ENCODE measurements at places on chromosomes 12 and 14.

DNA sequence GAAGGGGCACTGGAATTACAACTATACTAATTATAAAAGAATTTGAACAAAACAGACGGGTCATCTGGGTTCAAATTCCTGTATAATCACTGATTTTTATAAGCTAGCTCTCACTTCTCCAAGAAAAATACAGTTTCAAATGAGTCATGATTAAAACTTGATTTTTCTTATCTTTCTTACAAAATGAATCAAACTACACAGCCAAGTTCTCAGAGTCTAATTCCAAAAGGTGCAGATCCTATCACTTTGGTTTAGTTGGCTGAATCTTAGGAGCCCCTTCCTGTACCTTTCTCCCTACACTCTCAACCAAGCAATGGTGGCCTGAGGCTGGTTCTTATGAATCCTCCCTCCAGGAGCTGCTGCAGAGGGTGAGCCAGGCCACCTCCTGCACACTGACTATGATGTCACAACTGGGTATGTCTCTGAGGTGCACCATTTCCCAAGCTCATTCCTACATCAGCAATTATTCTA, 43.8 kb upstream of the BMP4 start:
- no peak for DNase-seq

GRCh38 chr12:56042843-56043242, 1.1 kb downstream of the RPS26 start:
- DNase-seq: no peak

DNA sequence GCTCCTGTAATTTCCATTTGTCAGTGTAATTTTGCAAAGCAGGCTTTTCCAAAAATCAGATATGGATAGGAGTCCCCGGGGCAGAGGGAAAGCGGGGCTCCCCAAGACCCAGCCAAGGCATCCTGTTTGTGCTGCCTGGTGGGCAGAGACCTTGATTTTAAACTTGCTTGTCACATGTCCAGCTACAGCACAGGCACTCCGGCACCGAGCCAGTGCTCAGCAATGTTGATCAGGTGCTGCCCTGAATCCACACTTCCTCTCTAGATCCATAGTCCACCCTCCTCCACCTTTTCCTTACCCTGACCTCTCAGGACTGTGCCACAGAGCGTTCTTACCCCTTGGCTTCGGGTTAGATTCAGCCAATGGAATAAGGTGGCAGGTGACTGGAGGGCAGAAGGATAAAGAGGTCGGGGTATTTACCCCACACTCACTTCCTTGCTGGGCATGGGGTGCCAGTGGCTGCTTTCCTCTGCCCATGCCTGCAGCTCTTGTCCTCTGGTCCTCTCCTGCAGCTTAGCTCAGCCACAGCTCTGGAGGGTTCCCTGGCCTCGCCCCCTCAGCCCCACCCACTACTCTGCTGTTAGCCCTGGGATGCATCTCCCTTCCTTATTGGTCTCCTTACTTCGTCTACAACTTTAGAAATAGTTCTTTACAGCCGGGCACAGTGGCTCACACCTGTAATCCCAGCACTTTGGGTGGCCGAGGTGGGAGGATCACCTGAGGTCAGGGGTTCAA, 80.1 kb downstream of the IRF2BPL start:
- no peak for DNase-seq

DNA sequence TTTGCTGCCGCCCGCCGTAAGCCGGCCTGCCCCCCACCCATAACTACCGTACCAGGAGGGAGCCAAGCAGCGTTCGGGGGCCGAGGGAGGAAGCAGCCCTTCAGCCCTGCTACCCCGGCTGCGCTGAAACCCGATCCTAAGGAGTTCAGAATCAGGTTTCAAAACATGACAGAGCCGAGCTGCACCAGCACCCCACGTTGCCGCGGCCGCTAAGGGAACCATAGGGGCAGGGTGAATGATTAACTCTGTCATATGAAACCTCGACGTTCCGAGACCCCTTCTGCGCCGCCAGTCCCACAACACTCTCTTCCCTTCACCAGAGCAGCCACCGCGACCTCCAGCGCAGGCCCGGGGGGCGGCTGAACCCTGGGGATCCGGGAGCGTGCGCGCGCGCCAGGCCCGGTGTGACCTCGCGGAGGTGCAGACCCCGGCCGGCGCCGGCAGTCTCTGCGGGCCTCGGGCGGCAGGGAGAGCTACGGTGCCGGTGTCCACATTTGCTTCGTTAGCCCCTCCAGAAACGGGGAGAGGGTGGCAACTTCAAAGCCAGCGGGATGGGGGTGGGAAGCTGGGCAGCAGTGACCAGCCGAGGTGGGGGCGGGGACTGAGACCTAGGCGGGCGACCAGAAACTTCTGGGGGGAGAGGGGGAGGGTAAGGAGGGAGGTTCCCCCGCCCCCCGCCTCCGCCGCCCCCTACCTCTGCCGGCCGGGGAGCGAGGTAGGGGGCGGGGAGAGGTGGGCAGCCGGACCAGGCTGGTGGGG, 1.6 kb downstream of the SIX4 start:
- DNase-seq: peak; percentile 58

DNA sequence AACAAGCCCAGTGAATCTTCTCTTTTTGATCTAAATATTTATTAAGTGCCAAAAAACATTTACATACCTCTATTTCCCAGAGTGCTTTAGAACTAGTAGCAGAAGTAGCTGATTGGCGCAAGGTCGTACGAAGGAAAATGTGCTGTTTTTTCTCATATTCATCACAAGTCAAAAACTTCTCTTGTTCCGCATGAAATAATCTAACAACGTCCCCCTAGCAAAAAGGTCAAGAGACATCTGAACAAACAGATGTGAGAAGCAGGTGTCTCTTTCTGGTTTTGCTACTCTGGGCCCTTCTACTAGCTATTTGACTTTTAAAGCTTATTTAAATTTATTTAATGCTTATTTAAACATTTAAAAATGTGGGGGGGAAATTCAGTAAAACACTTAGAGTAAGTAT, 117.8 kb downstream of the ITPR2 start:
- no peak for DNase-seq

- DNase-seq: peak; percentile 14
Measured at GRCh38 chr12:83866477-83866876, 1046.1 kb downstream of the SLC6A15 start.

- no peak for DNase-seq
Measured at GRCh38 chr14:75866970-75867369, 114.8 kb downstream of the TGFB3 start.

DNA sequence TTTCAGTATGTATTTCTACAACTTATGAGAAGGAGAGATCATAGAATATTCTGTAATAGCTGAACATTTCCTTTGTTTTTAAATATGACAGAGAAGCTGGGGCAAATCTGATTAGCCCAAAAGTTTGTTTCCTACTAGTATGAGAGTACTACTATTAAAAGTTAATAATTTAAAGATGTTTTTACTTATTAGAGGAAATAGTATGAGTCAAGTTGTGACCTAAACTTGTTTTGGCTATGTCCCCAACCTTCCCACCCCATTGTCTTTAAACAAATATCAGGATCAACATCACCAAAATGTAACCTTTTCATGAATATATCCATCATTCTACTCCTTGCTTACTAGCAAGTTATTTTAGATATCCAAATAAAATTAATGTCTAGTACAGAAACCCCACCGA, 10.5 kb downstream of the GNPNAT1 start:
- DNase-seq: no peak

- DNase-seq: no peak
Measured at GRCh38 chr14:31138301-31138700, 69.3 kb downstream of the HECTD1 start.

GRCh38 chr12:53965281-53966084, 7.4 kb upstream of the HOXC11 start:
- DNase-seq: no peak

GRCh38 chr12:65918021-65918420, 93.7 kb downstream of the HMGA2 start:
- DNase-seq: no peak

DNA sequence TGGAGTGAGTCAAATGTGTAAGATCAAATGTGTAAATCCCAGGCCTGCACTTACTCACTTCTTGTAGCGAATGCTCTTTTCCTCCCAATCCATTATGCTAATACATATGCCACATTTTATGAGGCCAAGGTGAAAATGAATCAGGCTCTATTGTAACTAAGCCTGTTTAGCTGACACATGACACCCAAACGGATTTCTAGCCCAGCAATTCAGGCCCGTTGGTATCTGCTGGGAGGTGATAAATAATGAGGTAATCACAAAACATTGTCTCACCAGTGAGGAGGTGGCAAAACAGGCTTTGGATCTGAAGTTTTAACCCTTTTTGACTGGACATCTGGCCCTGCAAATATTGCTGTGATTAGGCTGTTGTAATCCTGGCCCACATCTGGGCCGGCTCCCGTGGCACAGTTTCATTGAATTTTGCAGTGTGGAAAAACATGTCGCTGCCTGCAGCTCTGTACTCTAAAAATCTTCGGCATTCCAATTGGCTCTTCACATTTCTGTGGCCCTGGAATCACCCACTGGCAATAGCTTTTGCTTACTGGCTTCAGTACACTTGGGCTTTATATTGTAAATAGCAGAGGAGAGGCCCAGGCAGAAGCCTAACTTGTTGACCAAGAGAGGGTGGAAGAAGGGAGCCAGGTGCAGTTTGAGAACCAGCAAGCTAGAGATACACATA, 106.1 kb downstream of the PAX9 start:
- DNase-seq: no peak

DNA sequence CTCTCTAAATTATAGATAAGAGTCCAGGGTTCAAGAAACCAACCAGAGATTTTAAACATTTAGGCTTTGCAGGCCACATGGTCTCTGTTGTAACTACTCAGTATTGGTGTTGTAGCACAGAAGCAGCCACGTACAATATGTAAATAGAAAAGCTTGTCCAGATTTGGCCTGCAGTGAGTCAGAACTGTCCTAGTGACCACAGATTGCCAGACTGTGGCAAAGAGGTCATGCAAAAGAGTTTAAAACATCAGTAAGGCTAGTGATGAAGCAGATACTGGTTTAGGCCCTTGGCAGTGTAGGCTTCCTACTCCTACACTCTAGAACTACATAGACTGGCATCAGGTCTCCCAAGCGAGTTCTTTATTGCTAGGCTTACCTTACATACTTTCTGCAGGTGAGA, 117.6 kb upstream of the GARIN6 start:
- DNase-seq: no peak

DNA sequence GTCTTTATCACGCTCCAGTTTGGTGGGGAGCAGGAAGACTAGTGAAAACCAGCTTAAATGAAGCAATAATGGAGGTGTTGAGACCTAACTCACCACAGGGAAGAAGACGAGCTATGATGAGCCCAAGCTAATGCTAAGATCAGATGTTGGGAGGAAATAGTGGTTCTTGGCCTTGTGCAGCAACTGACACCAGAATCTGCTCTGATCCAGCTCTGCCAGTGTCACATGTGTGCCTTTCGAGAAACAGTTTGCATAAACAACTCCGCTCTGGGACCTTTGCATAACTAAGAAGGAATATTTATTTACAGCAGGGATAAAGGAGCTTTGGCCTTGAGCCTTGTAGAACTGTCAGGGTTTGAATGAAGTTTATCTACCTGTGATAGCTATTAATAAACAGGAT, 369.4 kb upstream of the CCDC196 start:
- DNase-seq: no peak

- DNase-seq: no peak
Measured at GRCh38 chr12:25584596-25584995, 31.5 kb upstream of the LMNTD1 start.

GRCh38 chr12:128745772-128746689, 77.7 kb downstream of the SLC15A4 start:
- DNase-seq: no peak

DNA sequence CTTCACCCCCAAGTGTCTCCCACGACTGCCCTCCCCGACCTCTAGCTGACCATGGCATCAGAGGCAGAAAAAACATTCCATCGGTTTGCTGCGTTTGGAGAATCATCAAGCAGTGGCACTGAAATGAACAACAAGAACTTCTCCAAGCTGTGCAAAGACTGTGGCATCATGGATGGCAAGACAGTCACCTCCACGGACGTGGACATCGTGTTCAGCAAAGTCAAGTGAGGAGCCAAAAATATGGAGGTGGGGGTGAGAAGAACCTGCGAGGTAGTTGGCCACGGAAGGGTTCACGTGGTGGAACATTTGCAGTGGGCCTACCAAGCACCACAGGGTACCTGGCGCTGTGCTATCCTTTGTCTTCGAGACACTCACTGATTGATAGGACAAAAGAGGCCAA, 514 bp downstream of the TPPP2 start:
- DNase-seq: no peak

DNA sequence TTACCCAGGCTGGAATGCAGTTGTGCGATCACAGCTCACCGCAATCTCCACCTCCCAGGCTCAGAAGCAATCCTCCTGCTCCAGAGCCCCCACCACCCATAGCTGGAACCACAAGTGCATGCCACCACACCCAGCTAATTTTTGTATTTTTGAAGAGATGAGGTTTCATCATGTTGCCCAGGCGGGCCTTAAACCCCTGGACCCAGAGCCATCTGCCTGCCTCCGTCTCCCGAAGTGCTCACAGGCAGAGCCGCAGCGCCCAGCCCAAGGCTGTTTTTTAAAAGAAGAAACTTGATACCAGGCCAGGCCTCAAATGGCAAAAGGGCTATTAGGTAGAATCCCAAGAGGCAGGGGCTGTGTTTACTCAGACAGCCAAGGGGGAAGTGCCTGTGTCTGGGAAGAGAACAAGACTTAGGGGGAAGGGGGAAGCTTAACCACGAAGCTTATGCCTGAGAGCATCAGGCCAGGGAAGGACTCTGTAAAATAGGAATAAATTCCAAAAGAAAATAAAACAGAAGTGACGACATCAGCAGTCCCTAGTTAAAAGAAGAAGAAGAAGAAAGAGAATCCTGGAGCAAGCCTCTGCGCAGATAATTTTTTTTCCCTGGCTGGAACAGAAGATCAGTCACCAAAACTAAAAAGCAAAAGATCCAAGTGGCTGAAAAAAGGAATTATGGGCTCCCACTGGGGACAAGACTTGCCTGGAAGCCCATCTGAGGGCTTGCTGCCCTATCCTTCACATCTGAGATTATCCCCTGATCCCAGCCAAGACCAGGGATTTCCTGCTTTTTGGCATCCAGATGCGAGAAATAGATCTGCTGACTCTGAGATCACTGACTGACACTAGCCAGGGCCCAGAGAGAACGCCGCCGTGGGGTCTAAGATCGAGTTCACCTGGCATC, 170.5 kb downstream of the NDUFA12 start:
- no peak for DNase-seq

DNA sequence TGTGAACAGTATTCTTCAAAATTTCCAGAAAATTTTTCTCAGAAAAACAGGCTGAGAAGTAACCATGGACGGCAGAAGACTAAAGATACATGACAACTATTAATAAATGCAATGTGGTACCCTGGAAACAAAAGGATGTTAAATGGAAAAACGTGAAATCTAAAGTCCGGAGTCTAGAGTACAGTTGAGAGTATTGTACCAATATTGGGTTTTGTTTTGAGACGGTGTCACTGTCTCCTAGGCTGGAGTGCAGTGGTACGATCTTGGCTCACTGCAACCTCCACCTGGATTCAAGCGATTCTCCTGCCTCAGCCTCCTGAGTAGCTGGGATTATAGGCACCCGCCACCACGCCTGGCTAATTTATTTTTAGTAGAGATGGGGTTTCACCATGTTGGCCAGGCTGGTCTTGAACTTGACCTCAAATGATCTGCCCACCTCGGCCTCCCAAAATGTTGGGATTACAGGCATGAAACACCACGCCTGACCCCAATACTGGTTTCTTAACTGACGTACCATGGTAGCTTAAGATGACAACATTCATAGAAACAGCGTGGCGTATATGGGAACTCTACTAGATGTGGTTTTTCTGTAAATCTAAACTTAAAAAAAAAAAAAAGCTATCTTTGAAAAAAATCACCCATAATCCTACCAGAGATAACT, 16.8 kb upstream of the TDG start:
- DNase-seq: no peak

All from Kasumi-1 (cell line).